ENCODE measurements at places on chromosomes 1 and 21.

DNA sequence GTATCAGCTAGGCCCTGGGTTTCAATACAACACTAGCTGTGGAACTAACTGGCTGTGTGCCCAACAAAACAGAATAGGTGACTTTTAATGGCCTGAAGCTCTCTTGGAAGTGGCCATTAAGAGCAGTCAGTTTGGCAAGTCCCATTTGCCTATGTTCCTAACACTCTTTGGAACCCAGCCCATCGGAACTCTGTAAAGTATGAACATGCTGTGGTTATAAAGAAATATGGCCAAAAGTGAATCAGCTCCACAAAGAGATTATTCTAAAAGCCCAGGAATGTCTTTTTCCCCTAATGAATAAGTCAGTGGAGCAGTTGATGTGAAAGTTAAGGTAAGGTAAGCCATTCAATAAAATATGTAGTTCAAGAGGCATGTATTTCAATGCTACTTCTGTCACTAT lies 223.7 kb upstream of the ADAMTS5 start:
- DNase-seq: peak; percentile 66

DNA sequence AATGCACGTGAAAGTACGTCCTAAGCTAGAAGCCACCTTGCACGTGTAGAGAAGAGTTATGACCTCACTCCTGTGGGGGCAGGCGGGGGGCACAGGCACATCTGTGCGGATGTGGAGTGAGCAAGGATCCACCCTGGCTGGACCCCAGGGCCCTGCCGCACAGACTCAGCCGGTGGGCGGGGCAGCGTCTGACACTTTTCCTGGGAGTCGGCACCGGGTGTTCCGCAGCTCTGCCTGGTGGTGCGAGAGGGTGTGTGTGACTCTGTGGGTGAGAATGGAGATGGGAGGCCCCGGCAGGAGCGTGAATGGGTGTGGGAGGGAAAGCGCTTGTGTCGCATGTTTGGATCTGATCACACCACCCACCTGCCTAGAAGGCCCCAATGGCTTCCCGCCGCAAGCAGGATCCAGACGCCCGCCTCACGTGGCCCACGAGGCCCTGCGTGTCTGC lies 29.5 kb downstream of the RAP1GAP start:
- peak; percentile 25 for DNase-seq

DNA sequence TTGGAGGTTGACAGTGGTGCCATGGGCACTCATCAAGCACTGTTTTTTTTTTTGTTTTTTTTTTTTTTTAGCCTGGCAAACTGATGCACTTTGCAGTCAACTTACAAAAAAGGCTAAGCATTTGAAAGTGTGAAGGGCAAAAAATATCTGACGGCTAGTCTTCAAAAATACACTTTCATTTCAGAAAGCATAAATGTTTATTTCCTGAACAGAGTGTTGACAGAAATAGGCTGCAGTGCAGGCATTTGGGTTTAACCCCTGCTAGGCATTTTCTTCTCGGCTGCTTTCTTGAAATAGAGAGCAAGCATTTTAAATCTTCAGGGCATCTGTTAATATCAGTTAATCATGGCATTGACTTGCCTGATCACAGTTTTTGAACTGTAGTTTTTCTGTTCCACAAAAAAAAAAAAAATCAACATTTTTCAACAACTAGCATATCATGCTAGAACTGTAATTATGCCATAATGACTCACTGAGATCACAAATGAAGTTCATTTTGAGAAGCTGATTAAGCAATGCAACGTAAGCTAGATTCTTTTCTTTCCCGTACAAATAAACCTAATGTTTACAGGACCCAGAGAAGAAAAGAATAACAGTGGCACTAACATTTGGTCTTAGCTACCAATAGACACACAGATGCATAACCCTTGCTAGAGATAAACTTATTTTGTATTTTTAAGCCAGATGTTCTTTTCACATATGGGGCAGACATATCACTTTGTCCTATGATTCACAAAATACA lies 100.4 kb upstream of the USH2A start:
- peak; percentile 70 for DNase-seq

DNA sequence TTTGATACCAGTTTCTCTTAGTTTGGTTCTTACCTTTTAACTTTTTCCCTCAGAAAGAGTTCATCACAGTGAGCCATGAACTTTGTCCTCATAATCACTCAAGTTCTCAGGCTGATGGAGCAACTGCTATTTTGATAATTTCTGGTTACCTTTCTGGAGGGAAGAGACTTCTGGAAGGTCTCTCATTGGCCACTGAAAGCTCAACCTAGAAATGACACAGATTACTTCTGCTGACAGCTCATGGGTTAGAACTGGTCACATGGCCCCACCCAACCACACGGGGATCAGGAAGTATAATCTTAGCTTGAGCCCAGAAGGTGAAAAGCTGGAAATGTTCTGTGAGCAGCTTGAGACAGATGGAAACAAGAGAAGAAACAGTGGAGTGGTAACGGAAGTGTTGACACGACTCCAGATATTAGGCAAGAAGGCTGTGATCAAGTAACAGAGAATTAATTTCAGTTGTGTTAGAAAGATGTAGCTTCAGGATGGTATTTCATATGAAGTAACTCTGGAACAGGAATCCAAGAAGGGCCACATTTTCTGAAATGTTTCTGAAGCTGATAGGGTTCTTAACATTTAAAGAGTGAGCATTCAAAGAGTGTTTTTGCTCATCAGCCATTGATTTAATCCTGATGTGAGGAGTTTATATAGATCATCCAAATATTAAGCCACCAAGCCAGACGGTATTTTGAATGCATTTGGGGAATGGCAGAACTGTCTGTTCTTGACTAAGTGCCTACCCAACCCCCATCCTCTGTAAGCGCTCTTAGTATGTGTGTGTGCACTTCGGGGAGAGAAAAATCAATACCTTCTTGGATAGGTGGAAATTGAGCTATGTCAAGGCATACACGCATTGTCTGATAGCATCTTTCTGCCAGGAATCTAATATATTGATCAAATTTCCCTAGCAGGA lies 21.9 kb upstream of the XPR1 start:
- peak; percentile 39 for DNase-seq

DNA sequence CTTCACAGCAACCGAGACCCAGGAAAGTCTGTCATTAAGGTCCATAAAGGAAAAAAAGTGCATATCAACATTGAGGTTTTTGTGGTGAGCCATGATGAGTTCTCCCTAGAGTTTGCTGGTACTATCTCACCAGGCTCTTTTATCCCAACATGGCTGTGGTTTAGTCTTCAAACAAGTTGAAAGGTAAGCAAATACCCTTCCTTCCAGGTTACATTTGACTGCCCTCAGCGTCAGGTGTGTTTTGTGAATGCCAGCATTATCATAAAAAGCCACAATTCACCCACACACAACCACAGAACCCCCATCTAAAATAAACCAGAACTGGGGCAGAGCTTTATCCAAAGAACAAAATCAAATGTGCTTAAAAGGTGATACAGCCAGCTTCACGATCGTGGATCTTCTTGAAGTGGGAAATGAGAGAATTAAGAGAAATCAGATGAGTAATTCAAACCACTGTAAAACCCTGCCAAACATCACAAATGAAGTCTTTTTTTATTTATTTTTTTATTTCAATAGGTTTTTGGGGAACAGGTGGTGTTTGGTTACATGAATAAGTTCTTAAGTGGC lies 64.7 kb downstream of the SETD4 start:
- DNase-seq: no peak

DNA sequence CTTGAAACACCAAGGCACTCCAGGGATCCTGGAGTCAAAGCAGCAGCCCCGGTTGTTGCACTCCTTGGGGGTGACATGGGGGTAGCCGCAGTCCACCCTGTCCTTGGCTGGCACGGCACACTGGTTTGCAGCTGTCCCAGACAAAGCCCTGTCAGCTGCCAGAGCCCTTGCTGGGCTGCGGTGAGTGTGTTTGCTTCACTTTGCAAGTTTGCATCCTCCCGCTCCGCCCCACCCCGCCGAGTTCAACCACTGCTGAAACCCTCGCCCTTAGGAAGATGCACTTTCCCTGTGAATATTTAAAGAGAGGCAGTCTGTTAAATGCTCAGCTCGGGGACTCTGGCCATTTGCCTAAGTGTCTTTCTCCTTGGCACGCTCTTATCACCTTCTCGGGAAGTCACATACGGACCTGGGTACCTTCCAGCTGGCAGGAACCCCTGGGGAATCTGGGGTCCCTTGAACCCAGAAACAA lies 1.7 kb downstream of the TFF3 start:
- no peak for DNase-seq

- DNase-seq: peak; percentile 55
Measured at GRCh38 chr1:9689971-9690381, 38.4 kb downstream of the PIK3CD start.
